ENCODE measurements at places on chromosomes 6 and 20.

DNA sequence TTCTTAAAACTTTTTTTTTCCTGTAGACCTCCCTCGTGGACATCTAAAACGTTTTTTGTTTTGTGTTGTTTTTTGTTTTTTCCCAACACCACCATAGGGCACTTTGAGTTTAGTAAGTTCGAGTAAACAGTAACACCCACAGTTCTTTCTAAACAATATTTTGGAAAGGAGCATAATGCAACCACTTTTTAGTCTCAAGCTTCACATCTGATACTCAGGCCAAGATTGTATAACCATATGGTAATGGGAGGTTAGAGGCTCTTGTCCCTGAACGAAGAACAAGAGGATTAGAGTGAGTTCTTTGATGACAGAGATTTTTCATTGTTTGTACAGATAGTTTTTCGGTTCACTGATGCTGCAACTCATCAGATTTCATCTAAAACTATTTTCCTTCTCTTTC is 144.6 kb downstream of the MTHFD1L start:
- no peak for DNase-seq

GRCh38 chr6:7229376-7230326 is 83.3 kb downstream of the SSR1 start:
- no peak for DNase-seq

- no peak for DNase-seq
These were observed 477.3 kb upstream of the IRAK1BP1 start for GRCh38 chr6:78390066-78390465.

- no peak for DNase-seq
These were observed 1.7 kb upstream of the CBFA2T2 start for GRCh38 chr20:33488201-33488600.

DNA sequence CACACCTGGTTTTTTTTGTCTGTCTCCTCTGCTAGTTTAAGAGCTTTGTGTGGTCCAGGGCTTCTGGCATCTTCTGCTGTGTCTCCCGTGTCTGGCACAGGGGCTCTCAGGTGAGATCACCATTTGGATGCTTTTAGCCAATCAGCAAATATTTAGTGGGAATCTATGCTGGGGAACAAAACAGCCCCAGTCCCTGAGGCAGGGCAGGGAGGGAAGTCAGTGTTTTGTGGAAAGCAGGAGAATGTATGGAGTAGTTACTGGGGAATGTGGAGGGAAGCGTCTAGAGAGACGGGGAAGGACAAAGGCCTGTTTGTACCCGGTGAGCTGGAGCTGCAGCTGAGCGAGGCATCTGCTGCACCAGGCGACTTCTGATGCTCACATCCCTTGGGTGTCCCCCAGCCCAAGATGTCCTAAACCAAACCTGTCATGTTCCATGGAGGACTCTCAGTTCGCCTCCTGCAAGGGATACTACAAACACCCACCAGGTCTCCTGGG is 49.3 kb upstream of the NNAT start:
- no peak for DNase-seq

DNA sequence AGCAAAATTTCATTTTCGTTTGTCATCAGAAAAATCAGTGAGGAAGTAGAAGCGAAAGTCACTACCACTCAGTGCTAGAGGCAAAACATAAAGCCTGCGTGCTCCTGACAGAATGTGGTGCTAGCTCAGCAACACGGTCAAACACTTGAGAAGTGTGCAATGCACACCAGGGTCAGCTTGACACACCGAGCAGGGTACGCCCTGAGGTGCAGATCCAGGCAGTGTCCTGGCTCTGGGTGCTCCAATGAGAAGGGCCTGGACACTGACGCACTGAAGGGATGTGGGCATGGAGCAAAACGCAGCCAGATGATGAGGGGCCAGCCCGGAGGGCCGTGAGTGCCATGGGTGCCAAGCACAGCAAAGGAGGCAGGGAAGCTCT is 5.9 kb downstream of the RNASET2 start:
- DNase-seq, result peak; percentile 41

DNA sequence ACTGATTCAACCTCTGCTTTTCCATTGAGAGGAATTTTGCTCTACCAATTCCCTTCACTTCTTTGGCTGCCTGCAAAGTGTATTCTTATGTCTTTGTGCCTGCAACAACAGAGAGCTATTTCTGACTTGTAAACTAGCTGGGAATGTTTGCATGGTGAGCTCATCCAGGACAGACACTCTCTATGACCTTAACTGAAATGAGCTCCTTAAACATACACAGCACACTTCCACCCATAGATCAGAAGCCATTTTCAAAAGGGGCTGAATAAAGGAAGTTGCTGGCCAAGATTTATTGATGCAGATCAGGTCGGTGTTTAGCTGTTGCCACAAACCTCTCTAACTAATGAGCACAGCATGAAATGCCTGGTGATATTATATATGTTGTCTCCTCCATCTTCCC is 377.7 kb downstream of the BTBD9 start:
- DNase-seq, result no peak

- no peak for DNase-seq
These were observed 197.4 kb downstream of the JARID2 start for GRCh38 chr6:15443119-15443830.

- no peak for DNase-seq
These were observed 32.1 kb downstream of the SNAI1 start for GRCh38 chr20:50014570-50015562.

GRCh38 chr6:139500977-139501376 is 126.5 kb upstream of the CITED2 start:
- no peak for DNase-seq

GRCh38 chr6:110284855-110285254 is 73.3 kb downstream of the METTL24 start:
- DNase-seq, result no peak

DNA sequence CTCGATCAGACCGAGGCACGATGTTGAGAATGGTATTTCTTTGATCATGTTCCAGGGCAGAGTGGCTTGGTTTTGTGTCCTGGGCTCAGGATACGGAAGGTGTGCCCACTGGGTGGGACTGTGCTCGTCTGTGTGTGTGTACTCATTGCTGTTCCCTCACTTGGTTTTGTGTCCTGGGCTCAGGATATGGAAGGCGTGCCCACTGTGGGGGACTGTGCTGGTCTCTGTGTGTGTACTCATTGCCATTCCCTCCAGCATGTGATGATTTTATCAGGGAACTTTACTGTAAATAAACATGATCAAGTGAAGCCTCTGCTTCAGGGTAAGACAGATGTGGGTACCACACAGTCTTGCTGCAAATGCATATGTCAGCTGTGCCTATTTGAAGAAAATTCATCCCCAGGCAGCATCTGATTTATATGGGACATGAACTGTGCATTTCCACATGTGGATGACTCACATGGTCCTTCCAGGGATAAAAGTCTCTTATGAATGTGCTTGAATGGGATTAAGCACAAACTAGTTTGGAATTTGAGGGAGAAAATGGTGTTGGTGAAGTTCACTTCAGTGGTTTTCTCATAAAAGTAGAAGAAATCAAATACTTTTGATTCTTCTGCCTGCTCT is 274.3 kb downstream of the QKI start:
- no peak for DNase-seq

GRCh38 chr20:63708301-63709148 is 686 bp downstream of the ZGPAT start:
- DNase-seq, result no peak

DNA sequence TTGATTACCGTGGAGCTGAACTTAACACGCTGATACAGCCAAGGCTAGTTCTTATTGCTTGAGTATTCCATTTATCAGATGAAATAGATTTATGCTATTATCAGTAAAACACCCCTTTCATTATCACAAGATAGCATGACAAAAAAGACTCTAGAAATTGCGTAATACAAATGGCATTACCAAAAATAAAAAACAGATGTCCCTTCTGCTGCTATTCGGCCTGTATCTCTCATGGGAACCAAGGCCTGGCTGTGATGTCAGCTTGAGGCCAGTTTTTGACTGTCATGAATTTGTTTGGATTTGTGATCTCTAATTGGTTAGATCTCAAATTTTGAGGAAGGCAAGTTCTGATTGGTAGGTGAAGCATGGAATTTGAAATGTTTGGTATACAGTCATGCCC is 25.2 kb downstream of the MEI4 start:
- no peak for DNase-seq

DNA sequence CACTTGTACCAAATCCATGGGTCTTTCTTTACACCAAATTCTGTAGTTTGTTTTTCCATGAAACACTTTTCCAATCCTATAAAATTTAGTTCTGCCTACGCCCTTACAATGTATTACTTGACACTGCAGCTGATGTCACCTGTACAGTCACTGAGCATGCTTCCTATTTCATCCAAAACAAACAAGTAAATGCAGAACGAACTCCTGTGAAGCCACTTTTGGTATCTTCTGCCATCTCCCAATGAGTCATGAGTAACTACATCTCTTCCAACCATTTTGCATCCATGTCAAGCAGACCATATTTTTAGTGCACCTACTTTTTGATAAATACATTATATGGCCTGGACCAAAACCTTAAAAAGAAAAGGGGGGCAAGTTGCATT is 42.4 kb downstream of the HDDC2 start:
- no peak for DNase-seq

GRCh38 chr6:99605074-99605734 is 1.4 kb upstream of the PRDM13 start:
- DNase-seq, result no peak

- no peak for DNase-seq
These were observed 49.7 kb upstream of the ARMH2 start for GRCh38 chr6:24848461-24848860.

DNA sequence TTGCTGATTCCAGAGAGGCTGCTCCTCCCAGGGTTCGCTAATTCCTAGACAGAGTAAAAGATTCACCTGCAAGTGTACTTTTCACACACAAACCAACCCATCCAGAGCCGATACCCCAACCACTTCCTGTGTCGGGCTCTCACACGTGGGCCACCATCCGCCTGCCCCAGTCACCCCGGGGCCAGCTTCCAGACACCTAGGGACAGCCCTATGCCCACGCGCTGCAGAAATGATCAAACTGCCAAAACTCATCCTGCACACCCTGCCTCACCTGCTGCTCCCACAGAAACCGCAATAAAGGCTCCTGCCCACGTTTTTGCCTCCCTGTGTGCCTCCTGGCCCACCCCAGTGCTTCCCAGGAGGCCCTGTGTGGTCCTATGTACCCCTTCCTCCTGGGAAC is 59.5 kb downstream of the PSMG4 start:
- peak; percentile 77 for DNase-seq

GRCh38 chr20:24768713-24769601 is 180.1 kb upstream of the CST7 start:
- DNase-seq, result no peak

GRCh38 chr6:20479060-20479459 is 55.2 kb upstream of the CDKAL1 start:
- no peak for DNase-seq

- peak; percentile 13 for DNase-seq
These were observed 129.4 kb downstream of the BCAS1 start for GRCh38 chr20:53940907-53941545.

DNA sequence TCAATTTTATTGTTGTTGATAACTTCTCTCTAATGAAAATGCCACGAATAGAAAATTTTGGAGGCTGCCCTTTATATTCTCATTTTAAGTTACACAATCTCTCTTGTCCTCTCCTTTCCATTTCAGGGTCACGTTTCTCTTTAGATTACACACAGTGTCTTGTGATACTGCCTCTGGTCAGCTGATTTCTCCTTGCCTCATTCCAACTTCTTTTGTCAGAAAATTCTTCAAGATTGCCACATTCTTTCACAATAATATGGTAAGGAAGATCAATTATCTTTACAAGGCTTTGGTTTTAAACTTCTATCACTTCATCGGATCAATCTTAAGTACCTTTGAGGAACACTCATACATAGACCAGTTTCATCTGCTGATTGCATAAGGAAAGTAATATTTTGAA is 370.3 kb downstream of the RFPL4B start:
- DNase-seq, result no peak

- DNase-seq, result no peak
These were observed 18.6 kb downstream of the CCM2L start for GRCh38 chr20:32028647-32029372.

DNA sequence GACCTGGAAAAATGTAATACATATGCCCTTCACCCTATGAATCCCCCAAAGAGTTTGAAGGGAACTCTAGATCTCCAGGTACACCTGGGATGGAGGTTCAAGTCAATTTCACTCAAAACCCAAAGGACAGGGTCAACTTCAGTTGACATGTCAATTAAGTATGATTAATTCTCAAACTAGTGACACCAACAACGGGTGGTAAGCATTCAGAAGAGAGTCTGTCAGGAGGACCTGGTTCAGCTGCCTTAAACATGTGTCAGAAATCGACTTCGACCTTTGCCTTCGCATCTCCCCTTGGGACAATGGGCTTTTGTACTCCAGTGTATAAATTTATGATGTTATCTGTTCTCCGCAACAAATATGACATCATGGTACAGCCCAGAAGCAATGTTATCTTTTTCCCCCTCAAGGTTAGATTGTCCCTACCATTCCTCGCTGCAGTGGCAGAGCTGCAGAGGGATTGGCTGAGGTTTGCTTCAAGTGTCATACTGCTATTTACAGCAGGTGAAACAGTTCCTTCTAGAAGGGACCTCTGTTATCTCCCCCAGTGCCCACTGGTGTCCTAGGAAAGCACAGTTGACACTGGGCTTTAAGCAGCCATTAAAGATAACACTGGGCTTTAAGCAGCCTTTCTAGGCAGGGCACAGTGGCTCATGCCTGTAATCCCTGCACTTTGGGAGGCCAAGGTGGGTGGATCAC is 94.7 kb upstream of the SNX9 start:
- no peak for DNase-seq

DNA sequence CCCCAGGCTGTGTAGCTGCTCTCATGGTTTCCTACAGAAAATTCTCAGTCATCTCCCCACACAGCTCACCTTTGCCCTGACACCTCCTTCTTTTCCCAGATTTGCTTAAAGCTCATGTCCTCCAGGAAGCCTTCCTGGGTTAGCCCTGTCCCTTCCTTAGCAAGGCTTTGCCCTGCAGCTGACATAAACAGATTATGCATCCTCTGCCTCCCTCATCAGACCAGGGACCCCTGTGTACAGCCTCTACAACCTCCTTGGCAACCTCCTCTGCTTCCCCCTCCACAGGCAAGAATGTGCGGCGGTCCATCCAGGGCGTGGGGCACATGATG is 39.8 kb downstream of the UQCC2 start:
- no peak for DNase-seq

DNA sequence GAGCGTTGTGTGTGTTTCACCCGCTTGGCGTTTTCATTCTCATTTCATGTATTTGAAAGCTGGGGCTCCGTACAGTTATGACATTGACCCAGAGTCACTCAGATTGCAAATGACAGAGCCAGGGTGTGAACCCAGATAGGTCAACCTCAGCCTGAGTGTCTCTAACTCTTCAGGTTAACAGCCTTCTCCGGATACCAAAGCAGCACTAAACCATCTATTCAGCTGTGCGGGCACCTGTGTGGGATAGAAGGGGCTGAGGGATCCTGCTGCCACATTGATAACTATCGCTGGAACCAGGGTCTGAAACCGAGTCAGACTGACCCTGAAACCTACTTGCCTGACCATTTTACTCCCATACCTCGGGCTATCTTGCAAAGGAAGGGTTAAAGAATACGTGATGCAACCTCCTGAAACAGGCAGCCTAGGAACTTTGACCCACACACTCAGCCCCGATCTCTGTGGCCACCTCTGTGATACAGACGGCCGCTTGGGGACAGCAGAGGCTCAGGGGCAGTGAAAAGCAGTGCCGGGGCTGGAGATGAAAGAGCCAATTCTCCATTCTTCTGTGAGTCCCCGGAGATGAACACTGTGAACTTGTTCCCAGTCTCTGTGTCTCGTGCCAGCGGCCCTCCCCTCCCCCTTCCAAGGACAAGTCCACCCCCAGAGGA is 233.5 kb upstream of the QKI start:
- peak; percentile 6 for DNase-seq

GRCh38 chr6:5468586-5468985 is 207.3 kb downstream of the FARS2 start:
- DNase-seq, result no peak

All from activated CD4-positive, alpha-beta T cell treated with anti-CD3 and anti-CD28 coated beads for 48 hours (primary cell).